LNCaP clone FGC (cell line): ENCODE measurements at places on chromosomes 2 and 18.

- DNase-seq: no peak
Measured at GRCh38 chr2:144452169-144452988, 67.5 kb downstream of the ZEB2 start.

DNA sequence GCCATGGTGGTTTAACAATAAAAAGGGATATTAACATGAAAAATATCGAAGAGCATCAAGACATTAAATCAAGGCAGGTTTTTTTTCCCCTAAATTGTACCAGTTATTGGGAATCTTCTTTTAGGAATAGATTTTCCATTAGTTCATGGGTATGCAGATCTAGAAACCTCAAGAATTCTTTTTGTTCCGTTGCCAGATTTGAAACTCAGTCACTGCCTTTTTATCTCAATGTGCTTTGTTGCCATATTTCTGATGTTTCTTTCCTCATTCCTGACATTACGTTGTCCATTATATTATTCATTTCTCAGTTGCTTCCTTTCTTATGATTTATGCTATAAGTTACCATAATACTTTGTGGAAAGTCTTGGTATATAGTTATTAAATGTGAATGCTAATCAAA, 162.2 kb downstream of the CD226 start:
- DNase-seq: no peak

DNA sequence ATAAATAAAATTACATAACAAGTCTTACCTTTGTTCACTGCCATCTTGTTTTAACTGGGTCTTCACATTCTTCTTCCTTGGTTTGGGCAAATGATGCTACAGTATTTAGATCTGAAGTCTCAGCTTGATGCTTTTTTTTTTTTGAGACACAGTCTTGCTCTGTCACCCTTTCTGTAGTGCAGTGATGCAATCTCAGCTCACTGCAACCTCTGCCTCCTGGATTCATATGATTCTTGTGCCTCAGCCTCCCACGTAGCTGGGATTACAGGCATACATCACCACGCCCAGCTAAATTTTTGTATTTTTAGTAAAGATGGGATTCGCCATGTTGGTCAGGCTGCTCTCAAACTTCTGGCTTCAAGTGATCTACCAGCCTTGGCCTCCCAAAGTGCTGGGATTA, 53.2 kb upstream of the MAT2A start:
- DNase-seq: no peak

DNA sequence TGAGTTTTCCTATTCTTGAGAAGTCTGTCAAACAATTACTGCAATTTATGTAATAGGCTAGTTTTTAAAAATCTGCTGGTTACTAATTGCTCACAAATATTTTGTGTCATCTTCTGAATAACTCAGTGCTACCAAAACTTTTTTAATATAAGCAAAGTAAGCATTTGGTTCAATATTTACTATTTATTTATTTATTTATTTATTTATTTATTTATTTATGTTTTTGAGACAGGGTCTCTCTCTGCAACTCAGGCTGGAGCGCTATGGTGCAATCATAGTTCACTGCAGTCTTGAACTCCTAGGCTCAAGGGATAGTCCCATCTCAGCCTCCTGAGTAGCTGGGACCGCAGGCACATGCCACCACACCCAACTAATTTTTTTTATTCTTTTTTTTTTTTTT, 60.4 kb upstream of the CDH20 start:
- no peak for DNase-seq

DNA sequence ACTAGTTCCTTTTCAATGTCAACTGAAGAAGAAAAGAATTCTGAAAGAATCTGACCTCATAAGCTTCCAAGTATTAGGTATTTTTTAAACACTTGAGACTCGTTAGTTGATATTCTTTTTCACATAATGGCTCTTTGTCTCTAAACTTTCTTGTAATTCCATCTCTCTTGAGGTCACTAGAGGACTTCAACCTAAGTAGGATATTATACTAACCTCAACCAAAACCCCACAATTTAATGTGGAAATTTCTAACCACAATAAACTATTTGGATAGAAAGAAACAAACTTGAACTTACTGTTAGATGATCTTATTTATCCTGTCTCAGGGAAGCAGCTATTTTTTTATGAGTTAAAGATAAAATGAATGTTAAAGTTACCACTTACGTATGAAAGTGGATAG, 206.9 kb upstream of the FSIP2 start:
- no peak for DNase-seq

- no peak for DNase-seq
Measured at GRCh38 chr18:21134895-21135294, 23.3 kb upstream of the ROCK1 start.

- DNase-seq: no peak
Measured at GRCh38 chr2:26483957-26484565, 6.1 kb upstream of the OTOF start.

DNA sequence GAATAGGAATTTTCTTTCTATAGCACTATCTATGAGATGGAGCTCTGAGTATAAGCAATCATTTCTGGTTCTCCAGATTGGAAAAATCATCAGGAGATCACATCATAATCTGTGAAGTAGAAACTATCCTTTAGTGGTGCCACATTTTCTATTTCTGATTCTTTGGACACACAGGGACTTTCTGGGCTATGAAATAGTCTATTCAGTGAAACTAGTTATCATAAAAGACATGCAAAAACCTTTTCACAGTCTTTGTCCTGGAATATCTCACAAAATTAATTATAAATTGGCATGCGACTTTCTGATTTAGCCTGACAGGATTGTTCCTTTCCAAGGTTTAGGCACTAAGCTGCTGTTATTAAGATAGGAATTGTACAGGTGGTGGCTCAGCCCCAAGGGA, 428.6 kb downstream of the DLGAP1 start:
- DNase-seq: no peak

GRCh38 chr2:158539176-158540005, 82.6 kb downstream of the PKP4 start:
- peak; percentile 83 for DNase-seq
